ENCODE measurements at places on chromosomes 12 and 14. TPM values are rescaled to one million over a fixed set of nuclear protein-coding genes. Genes with fewer than 3 reads are reported as not detected.

The SMOC1 gene
- total RNA-seq = 3.1 TPM

The TPH2 gene
- not detected for total RNA-seq

The KLHDC1 gene
- total RNA-seq = 5.2 TPM

The GLT8D2 gene
- total RNA-seq = 17.9 TPM

The CYP27B1 gene
- total RNA-seq = 1.6 TPM

The NINJ2 gene
- 1.7 TPM for total RNA-seq

The KRT82 gene
- total RNA-seq = not detected

The GPATCH2L gene
- 43.5 TPM for total RNA-seq

The NR1H4 gene
- total RNA-seq = 45.8 TPM

The VDR gene
- 33.8 TPM for total RNA-seq

The SUSD6 gene
- 85.1 TPM for total RNA-seq

The NRL gene
- total RNA-seq = 2.8 TPM

The STX2 gene
- total RNA-seq = 16.2 TPM

The PPHLN1 gene
- total RNA-seq = 40.1 TPM

The SLC2A14 gene
- 1.1 TPM for total RNA-seq

DNA sequence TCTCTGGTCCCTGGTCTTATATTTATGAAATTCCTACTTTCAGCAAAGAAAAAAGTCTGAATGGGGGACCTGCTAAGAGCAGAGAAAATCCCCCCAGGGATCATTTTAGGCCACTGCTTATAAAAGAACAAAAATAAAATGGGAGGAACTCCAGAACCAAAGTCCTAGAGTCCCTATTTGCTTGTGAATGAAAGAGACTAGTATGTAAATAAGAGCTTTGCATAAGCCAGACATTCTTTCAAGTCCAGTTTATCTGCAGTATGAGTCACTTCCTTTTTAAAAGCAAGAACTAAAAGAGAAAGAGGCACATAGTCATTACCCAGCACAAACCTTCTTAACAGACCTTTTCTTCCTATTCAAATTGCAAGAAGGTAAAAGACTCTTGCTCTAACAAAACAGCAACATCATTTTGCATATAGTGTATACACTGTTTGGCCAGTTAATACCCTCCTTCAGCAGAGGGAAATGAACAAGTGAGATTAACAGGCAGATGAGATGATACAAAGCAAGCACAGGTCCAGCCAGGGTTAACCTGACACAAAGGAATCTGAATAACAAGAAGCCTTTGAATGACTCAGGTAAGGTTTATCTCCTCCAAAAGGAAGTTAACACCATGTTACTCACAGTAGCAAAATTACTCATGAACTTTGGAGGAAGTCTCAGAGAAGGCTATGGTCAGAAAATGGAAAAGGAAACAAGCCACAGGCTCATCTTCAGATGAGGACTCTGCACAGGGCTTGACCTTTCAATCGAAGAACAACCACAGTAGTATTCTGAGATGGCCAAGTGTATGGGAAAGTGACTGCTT lies 87.3 kb downstream of the PHLDA1 start:
- DNase-seq = no peak

DNA sequence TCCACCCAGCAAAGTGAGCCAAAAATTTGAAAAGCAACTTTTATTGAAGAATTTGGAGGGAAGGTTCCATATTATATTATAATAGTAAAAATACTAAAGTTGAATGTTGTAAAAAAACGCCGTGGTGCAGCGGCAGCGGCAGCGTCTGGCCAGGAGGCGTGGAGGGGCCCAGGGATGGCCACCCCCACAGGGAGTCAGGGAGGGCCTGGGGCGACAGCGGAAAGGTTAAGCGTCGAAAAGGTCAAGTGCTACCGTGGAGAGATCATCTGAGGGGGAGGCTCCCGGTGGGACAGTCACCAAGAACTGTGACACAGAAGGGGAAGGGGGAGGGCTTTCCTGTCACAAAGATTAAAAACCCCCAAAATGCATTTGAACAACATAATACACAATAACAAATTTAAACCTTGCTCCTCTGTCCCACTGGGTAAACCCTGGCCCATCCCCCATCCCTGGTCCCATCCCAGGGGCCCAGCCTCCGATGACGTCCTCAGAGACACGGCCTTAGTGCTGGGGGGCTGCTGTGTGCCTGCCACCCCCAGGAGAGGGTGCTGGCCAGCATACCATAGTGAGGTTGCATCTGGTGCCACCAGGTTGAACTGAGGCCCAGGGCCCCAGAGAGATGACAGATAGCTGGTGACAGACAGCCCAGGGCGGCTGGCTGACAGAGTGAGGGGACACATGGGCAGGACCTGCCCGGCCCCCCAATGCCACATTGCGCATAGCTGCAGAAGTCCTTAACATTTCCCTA lies 16.6 kb downstream of the SIVA1 start:
- no peak for DNase-seq

GRCh38 chr12:96194971-96195844 lies 1.0 kb downstream of the ELK3 start:
- DNase-seq = peak; percentile 49

DNA sequence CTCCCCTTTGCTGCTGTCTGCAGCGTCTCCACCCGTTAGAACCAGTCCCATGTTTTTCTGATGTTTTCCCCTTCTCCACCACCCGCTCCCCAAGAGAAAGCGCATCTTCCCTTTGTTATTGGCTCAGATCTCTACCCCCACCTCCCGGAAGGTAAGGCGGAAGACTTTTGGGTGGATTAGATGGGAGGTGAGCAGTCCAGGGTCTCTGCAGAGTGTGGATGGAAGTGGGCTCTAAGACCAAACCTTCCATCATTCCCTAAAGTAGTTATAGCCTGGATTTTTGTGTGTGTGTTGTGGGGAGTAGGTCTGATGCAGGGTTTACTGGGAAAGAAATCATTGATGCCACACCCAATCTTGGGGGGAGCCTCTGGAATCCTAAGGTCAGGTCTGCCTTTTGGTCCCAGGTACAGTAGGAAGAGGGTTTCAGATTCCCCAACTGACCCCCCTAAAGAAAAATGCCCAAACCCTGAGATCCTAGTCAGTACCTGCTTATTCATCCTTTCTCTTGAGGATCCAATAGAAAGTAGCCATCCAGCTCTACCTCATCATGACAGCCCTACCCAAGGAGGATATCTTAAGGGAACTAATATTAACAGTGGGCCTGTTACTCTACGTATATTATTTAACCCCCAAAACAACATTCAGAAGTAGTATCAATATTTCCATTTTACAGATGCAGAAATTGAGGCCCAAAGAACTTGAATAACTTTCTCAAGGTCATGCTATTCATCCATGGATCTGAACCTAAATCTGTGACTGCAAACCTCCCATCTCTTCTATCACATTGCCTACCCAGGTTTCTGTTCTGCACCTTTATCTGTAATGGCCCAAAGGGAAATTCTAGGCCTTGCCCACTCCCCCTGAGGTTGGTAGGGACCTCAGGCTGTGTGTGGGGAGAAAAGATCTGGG lies 1.1 kb downstream of the KIF5A start:
- no peak for DNase-seq

GRCh38 chr12:90712671-90713070 lies 242.3 kb downstream of the CCER1 start:
- DNase-seq = no peak

DNA sequence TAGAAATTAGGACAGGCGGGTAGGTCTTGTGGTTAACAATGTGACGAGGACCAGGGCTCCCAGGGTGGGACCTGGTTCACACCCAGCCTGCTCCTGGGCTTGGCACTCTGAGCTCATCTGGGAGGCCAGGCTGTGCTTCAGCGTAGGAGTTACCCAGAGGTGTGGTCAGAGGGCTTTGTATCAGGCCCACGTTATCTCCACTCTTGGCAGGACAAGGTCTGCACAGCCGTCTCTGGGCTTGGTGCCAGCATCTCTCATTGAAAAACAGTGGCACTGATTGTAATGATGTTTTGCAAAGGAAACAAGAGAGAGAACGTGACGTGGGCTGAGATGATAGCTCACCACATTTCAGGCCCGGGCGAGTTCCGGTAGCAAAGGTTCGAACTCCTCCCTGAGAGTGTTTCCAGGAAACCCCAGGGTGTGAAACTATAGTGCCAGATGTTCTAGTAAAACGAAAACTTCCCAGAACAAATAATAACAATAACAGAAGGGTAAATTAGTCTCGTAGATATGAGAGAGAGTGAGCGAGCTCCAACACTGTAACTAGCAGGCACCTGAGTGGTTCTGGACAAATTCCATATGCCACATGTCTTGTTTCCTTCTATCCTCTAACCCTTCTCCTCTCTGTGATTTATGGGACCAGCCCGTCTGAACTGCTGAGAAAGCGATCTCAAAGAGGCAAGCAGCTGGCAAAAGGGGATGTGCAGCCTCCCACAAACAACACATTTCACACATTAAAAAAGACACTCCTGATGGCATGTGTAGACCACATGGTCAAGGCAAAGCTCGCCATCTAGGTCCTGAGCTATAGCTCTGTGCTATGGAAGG lies 227.3 kb downstream of the KTN1 start:
- DNase-seq = peak; percentile 96

- DNase-seq = no peak
These were observed 81.3 kb downstream of the VEZT start for GRCh38 chr12:95298916-95299315.

DNA sequence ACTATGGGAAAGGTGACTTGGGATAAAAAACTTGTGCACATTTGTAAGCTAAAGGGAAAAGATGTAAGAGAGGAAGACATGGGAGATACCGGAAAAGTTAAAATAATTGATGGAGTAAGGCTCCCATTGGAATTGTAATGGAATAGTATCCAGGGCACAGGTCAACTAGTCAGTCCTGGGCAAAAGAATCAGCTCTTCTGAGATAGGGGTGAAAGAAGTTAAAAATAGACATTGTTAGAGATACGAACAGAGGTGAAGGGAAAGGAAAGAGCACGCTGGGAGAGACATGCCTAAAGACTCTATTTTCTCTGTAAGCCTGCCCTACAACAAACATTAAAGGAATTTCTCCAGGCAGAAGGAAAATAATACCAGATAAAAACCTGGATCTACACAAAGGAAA lies 101.6 kb downstream of the SLC41A2 start:
- DNase-seq = no peak

GRCh38 chr12:53657041-53657440 lies 18.8 kb downstream of the ATP5MC2 start:
- no peak for DNase-seq

- DNase-seq = no peak
These were observed 12.5 kb upstream of the GALNT6 start for GRCh38 chr12:51403681-51404136.

DNA sequence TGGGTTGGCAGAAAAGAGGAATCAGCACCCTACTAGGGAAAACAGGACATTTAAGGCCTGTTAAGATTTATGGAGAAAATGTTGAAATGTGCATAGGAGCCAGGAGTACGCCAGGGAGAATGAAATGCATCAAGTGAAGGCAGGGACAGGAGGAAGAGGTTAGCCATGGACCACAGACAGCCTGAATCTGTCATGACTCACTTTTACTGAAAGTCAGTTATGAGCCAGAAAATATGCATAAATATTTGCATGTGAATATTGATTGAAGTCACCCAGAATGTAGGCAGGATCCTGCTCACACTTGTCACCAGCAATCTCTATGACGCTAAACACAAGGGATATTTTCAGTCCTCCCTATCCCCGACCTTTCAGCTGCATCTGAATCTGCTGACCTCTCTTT lies 25.1 kb upstream of the CDK17 start:
- no peak for DNase-seq

DNA sequence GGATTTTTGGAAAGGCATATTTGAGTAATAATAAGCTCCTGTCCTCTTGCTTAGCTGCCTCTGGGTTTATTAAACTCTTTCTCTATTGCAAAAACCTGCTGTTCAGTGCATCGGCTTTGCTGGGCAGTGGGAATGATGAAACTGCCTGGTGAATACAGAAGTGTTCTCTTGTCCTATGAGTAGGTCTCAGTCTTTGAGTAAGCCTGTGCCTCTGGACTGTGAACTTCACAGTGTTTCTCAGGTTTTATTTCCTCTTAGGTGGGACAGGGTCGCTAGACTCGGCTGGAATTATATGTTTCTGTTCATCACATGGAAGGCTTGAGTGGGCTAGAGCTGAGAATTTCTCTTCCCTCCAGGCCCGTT lies 46.4 kb downstream of the CRADD start:
- no peak for DNase-seq

GRCh38 chr12:132336451-132337413 lies 7.3 kb upstream of the GALNT9 start:
- DNase-seq = no peak

GRCh38 chr14:23296012-23296777 lies 6.5 kb downstream of the PPP1R3E start:
- no peak for DNase-seq

GRCh38 chr14:80692903-80693302 lies 248.6 kb downstream of the CEP128 start:
- DNase-seq = no peak

- DNase-seq = no peak
These were observed 712.6 kb downstream of the SLC16A7 start for GRCh38 chr12:60308366-60308991.

DNA sequence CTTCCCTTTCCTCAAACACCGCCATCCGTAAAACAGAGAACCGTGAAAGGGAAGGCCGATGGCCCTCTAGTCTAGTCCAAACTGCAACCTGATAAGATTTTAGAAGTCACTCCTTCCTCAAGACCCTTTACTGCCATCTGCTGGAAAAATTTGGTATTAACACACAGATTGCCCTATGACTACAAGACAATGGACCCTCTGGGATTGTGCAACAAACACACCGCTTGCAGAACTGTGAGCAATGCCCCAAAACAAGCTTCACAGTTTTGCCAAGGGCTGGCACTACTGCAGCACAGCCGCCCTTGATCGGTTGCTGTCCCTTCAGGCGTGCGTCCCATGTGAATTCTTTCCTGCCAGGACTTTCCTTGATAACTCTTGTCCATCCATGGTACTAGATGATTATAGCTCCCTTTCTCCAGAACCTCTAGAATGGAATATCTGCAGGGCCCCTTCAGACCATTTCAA lies 23.1 kb downstream of the LLPH start:
- peak; percentile 74 for DNase-seq

GRCh38 chr12:31362115-31362758 lies 36.3 kb upstream of the SINHCAF start:
- DNase-seq = no peak

- no peak for DNase-seq
These were observed 900 bp upstream of the MTERF2 start for GRCh38 chr12:106987846-106988245.

DNA sequence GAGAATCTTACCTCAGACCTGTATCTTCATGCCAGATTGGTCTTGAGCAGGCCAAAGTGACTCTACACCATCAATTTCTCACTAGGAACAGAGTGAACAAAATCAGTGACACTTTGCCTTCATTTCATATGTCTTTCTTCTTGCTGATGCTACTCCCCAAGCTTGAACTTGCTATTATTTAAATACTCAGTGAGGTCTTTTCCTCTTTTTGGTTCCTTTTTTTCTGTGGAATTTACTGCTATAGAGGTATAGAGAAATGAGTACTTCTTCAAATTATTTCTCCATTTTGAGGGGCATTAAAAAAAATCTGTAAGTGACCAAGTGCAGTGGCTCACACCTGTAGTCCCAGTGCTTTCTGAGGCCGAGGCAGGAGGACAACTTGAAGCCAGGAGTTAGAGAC lies at the start of gene GPR33:
GPR33 (minus strand) TSS at position 154 of the 400 bp plus-strand sequence. CDS start 4,074 bp downstream, outside the sequence.
- DNase-seq = no peak
